ENCODE measurements at places on chromosomes 7 and 10. TPM values are rescaled to one million over a fixed set of nuclear protein-coding genes. Genes with fewer than 3 reads are reported as not detected.

The C10orf67 gene
- total RNA-seq, result not detected

The SPRN gene
- 2.2 TPM for total RNA-seq

DNA sequence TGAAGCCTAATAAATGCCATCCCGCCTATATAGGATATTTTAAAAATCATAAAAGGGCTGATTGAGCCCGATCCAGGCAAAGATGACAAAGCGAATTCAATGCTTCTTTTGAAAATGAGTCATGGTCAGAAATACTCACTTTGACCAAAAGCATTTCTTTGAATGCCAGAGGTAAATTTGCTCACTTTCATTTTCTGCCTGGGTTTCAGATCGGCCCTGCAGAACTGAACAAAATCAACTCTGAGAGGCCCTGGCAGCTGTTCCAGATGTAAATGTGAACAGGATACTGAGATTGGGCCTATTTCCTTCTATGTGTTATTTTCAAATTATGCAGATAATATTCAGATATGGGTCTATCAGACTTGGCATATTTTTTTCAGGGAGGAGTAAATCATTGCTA lies 114.8 kb upstream of the ARID5B start:
- no peak for DNase-seq

- peak; percentile 42 for DNase-seq
These were observed 2.7 kb upstream of the MPP7 start for GRCh38 chr10:28305553-28305952.

- no peak for DNase-seq
These were observed 22.8 kb upstream of the EN2 start for GRCh38 chr7:155435110-155435509.

DNA sequence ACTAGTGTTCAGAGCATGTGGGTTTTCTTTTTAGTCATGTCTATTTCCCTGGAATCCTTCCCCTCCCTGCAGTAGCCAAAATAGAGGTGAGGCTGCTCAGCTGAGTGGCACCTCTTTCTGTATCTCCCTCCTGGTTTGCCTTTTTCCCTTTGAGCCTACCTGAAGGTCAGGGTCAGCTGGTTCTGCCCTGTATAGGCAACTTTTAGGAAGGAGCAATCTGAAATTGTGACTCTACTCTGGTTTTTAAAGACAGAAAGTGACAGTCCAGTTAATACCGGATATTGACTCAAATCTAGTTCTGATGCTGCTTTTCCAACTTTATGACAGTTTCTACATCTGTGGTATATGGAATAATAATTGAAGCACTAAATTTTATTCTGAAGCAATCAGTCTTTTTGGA lies 26.0 kb downstream of the CCM2 start:
- no peak for DNase-seq

GRCh38 chr7:17063045-17063383 lies 181.2 kb upstream of the AGR3 start:
- no peak for DNase-seq
